GM23248 (cell line): ENCODE measurements at places on chromosomes 13 and 19. TPM values are rescaled to one million over a fixed set of nuclear protein-coding genes. Genes with fewer than 3 reads are reported as not detected.

Gene CBARP
- 0.29 and 0.41 TPM in 2 replicates for polyA plus RNA-seq

Gene S1PR4
- polyA plus RNA-seq: not detected in 2 replicates

Gene SOX21
- not detected in 2 replicates for polyA plus RNA-seq

Gene PRRG2
- 0.13 and 0.18 TPM in 2 replicates for polyA plus RNA-seq

Gene PABPC3
- polyA plus RNA-seq: 0.18 and 0.20 TPM in 2 replicates

Gene ZNF429
- polyA plus RNA-seq: 7.3 and 8.1 TPM in 2 replicates

Gene RRAS
- 337 and 347 TPM in 2 replicates for polyA plus RNA-seq

Gene CYSLTR2
- polyA plus RNA-seq: not detected in 2 replicates

Gene ZNF681
- polyA plus RNA-seq: 0.38 and 1.1 TPM in 2 replicates

Gene GADD45GIP1
- 132 and 136 TPM in 2 replicates for polyA plus RNA-seq

Gene B3GNT3
- polyA plus RNA-seq: not detected in 2 replicates

Gene PSG2
- polyA plus RNA-seq: 4.3 and 5.7 TPM in 2 replicates

Gene NDUFA7
- 105 and 108 TPM in 2 replicates for polyA plus RNA-seq

Gene C19orf67
- not detected in 2 replicates for polyA plus RNA-seq

Gene SELENOV
- not detected in 2 replicates for polyA plus RNA-seq

Gene TUBB4A
- polyA plus RNA-seq: not detected in 2 replicates

Gene LILRB1
- polyA plus RNA-seq: 0.06 TPM in 1 of 2 replicates, not detected in the other

Gene ZNF700
- polyA plus RNA-seq: 3.2 TPM in 2 replicates

Gene CLDN10
- 0.20 TPM in 1 of 2 replicates, not detected in the other for polyA plus RNA-seq

Gene SLC10A2
- not detected in 2 replicates for polyA plus RNA-seq

Gene TPTE2
- not detected in 2 replicates for polyA plus RNA-seq

Gene LRG1
- not detected in 2 replicates for polyA plus RNA-seq

Gene ZNF350
- 7.3 and 9.0 TPM in 2 replicates for polyA plus RNA-seq

Gene TMEM59L
- polyA plus RNA-seq: 2.1 and 3.4 TPM in 2 replicates

Gene MEDAG
- polyA plus RNA-seq: 84.9 and 86.0 TPM in 2 replicates

Gene MBD3L1
- polyA plus RNA-seq: not detected in 2 replicates

Gene ZNF888
- polyA plus RNA-seq: 1.4 and 1.6 TPM in 2 replicates

Gene DHX34
- 7.7 TPM in 2 replicates for polyA plus RNA-seq

Gene DNAAF3
- 0.39 and 0.47 TPM in 2 replicates for polyA plus RNA-seq

Gene RASGRP4
- not detected in 2 replicates for polyA plus RNA-seq

Gene FGF14
- 1.3 and 1.9 TPM in 2 replicates for polyA plus RNA-seq

Gene MBD3L2
- not detected in 2 replicates for polyA plus RNA-seq

Gene NEK5
- polyA plus RNA-seq: 0.13 and 0.19 TPM in 2 replicates

Gene ZSCAN18
- 19.0 and 21.8 TPM in 2 replicates for polyA plus RNA-seq

Gene TJP3
- not detected in 2 replicates for polyA plus RNA-seq

Gene MAG
- not detected in 2 replicates for polyA plus RNA-seq
